ENCODE measurements at places on chromosomes 11 and 22.
A peak's percentile ranks its signal among the peaks of the same experiment; 100 is the strongest.

DNA sequence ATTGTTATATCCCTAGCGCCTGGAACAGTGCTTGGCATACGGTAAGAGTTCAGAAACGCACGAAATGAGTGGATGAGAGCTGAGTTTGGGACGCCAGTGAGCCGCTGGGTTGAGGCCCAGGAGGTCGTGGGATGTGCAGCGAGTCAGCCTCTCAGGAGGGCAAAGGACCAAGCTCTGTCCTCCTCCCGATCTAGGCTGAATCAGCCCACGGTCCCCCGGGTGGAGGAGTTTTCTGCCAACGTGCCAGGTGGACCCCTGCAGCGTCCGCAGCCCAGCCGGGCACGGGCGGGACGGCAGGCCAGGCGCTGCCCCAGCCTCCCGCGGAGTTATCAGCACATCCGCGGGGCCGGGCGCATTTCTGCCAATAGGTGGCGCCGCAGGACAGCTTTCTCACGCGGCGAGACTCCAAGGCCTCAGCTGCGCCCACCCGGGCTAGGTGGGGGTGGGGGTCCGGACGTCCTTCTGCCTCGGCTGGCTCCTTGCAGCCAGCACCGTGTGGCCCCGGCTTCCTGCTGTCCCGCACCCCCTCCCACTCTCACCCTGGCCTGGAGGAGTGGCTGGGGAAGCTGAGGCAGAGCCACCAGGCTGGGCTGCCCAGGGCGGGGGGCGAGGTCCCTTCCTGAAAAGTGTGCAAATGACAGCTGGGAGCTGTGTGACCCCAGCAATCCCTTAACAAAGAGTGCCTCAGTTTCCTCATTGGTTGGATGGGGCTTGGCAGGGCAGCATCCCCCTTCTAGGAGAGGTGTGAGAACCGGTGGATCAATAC lies 2.2 kb upstream of the RPS19BP1 start:
- peak; percentile 60 for DNase-seq

GRCh38 chr11:126153972-126154371 lies 57.5 kb downstream of the RPUSD4 start:
- no peak for DNase-seq

DNA sequence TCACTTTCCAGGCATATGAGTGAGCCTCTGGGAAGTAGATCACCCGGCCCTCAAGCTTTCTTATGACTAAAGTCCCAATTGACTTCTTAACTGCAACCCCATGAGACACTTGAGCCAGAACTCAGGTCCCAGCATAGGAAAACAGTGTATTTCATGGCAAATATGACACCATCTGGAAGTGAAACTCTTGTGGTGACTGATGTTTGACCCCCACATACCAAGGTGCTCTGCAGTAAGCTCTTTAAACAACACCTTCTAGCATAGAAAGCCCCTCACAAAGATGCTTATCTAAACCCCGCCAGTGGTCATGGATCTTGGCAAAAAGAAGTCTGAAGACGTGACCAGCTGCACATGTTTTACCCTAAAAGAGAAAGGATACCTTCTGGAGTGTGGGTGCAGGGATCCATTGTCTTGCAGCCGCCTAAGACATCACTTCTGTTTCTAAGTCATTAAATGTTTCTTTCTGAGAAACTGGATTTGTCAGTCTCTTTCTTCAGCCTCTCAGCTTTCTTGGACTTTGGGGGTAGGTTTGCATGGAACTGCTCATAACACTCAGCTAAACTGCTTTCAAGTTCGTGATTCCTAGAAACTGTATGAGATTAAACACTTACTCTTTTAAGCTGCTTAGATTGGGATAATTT lies 7.4 kb upstream of the PELI3 start:
- DNase-seq = no peak

DNA sequence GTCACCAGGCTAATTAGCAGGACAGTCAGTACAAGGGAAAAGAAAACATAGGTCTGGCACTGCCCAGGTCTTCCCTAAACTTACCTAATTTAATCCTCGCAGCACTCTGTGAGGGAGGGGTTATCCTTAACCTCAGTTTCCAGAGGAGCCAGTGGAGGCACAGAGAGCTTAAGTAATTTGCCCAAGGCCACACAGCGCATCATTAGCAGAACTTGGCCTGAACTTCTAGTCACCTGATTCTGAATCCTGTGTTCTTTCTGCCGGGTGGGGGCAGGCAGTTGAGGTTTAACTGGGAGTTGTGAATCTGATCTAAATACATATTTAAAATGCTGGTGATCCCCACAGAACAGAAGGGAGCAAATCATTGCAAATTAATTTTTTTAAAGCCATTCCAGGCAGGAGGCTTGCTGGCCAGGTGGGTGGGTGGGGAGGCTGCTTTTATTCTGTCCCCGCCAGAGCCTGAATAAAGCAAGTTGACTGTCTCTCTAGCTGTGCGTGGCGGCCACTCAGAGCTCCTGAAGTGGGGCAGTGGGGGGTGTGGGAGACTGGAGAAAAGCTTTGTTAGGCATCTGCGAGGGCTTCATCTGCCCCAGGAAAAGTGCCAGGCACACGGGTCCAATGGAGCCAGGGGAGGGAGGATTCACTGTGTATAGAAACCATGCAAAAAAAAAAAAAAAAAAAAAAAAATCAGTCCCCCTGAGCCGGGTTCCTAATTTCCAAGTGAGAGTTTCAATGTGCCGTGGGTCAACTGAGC lies 66.1 kb downstream of the NFAM1 start:
- DNase-seq = no peak

DNA sequence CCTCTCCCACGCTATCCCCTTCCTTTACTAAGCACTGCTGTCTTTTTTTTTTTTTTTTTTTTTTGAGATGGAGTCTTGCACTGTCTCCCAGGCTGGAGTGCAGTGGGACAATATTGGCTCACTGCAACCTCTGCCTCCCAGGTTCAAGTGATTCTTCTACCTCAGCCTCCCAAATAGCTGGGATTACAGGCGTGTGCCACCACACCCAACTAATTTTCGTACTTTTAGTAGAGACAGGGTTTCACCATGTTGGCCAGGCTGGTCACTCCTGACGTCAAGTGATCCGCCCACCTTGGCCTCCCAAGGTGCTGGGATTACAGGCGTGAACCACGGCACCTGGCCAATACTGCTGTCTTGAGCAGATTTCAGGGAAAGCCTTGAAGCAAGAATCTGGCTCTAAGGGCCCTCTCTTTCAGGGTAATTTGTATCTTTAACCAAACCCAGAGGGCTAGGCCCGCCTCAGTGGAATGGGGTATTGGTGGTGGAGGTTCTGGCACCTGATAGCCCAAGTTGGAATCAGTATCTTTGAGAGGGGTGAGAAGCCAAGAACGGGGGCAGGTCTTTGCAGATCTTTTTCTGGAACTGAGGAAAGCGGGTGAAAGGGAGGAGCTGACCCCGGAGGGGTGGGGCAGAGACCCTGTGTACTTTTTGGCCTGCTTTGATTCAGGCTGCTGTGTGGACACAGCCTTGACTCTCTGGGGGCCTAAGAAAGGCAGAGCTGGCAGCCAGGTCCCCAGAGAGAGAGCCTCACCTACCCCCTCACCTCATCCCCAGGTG lies 37.0 kb downstream of the TRIOBP start:
- no peak for DNase-seq

DNA sequence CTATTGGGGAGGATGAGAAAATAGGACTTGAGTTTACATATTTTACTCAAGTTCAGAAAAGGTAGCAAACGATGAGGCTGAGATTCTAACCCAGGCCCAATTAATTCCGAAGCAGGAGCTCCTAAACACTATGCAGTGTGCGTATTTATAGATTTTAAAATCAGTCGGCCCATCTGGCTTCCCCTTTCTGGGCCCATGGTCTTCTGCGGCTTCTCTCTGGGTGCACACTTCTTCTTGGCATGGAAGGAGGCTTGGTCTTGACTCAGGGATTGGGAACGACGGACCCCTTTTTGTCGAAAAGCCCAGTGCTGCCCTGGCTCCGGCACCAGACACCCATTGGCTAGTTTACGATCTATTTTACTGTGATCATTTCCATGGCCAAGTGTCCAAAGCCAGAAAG lies 1433.8 kb downstream of the BRD1 start:
- no peak for DNase-seq

GRCh38 chr11:111851636-111852035 lies 19.7 kb downstream of the ALG9 start:
- no peak for DNase-seq
